ENCODE measurements at places on chromosomes 4 and X.

DNA sequence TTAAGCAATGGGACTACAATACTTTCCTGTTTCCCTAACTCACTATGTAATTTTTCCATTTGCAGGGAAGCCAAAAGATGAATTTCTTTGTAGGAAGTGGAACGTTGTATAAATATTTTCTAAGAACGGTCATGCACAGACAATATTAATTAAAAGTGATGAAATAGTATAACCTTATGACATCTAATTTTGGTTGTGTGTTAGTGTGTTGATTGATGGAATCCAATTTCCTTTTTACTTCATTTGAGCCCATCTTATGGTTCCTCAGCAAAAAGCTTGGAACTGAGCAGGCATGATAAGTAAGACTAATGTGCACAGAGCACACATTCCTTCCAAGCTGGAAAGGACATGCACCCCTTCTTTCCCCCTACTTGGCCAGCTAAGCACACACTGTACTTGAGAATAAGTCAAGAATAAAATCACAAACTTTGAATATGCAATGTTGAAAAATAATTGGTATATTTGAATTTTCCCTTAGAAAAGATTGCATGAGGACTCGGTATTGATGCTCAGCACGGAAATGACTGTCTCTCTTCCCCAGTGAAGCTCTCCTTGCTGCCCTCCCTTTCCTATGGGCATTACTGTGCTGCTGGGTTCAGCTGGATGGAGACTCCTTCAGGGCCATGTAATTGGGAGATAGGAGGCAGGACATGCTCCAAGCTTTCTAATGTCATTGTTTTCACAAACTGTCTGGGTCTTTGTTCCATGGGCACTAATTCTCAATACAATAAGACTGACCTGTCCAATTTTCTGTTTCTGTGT lies 19.2 kb upstream of the PDLIM3 start:
- no peak for DNase-seq

GRCh38 chr4:174631901-174632758 lies 109.8 kb upstream of the HPGD start:
- DNase-seq: peak; percentile 45

GRCh38 chrX:125382148-125382628 lies 62.5 kb downstream of the TEX13C start:
- no peak for DNase-seq

DNA sequence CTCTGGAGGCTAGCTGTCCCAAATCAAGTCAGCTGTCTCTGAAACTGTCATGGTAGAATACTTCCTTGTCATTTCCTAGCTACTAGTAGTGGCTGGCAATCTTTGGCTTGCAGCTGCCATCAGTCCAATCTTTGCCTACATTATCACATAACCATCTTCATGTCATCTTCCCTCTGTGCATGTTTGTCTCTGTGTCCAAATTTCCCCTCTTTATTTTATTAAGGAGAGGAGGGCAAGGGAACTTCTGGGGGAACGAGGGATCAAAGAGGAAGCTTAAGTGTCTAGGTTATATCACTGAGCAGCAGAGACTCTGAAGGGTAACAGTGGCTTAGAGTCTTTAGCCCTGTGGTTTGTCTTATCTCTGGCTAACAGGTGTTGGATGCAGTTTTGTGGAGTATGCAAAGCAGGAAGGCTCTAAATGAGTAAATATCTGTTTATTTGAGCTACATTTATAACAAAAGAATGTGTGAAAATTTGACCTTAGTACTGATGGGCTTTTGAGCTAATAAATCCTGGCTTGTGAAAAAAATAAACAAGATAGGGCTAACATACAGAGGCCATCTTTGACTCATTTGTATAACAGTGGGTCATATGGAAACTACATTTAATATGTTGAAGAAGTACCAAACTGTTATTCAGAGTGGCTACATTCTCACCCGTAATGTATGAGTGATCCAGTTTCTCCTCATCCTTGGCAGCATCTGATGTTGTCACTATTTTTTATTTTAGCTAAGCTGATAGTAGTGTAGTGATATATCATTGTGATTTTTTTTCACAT lies 49.4 kb upstream of the ENOX2 start:
- no peak for DNase-seq

- no peak for DNase-seq
Observed at GRCh38 chrX:125132274-125132673, 187.4 kb upstream of the TEX13C start.

DNA sequence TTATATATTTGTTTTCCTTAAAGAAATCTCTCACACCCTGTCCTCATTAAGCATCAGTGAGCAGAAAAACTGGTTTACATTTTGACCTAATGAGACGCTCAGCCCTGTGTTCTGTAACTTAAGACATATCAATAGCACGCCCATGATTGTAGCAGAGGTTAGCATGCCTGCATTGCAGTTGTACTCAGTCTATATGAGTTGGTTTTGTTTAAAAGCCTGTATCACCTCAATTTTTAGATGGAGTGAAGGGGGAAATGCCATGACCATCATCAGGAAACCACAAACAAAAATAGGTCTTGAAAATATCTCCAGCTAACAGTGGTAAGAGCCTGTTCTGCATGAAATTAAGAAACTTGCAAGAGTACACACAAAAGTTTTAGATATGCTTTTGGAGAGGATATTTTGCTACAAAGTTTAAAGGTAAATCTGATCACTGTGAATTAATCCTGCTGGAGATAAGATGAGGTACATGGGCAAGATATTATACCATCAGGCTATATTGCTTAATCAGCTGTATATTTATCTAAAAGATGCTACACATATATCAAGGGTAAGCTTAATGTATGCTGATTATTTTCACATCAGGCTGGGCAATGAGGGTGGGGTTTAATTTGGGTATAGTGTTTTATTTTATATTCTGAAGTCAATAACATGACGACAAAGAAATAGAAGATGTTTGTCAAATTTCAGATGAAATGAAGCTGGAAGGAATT lies 13.1 kb upstream of the COQ2 start:
- no peak for DNase-seq

DNA sequence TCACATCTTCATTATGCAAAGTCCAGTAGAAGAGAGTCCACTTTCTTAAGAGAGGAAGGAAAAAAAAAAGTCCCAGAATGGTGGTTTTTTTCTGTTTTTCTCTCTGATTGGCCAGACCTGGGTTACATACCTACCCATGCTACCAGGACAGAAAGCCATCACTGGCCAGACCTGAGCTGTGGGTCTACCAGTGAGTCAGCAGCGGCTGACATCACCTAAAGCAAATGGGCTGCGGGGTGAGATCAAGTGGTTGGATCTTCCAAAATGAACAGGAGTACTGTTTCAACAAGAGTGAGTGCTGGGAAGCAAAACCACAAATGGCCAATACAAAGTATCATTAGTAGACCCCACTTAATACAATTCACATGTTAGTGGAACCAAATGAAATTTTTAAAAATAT lies 1.6 kb upstream of the NDST3 start:
- DNase-seq: peak; percentile 16

DNA sequence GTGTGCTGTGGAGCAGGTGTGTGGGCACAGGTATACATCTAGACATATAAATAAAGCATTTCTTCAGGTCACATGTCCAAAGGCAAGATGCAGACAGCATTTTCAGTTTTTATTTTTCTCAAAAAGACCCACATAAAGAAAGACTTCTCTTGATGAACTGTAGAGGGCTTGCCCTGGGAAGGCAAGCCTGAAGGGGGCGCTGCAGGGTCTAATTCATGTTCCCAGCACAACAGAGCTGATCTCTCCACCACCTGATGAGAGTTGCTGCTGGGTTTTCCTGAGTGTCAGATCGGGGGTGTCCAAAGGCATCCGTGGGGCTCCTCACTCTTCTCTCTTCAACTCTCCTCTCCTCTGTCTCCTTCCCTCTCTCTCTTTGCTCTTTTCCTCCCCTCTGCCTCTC lies 26.6 kb downstream of the ADRA2C start:
- no peak for DNase-seq
